ENCODE measurements at places on chromosomes 5 and 9.

DNA sequence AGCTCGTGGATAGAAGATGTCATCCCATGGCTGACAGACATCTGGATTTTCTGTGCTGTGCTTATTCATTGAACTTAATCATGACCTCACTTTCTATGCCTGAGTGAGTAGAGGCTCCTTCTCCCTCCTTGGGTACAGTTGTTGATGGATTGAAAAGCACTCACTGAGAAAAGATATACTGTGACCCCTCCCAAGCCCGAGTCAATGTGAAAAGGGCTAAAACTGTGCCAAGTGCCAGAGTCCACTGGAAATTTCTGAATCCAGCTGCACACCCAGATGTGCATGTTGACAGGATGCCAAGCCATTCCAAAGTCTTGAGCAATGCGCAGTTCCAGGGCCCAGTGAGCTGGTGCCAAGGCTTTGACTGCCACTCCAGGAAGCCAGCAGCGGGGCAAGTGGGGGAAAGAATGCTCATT is 473.0 kb downstream of the NTRK2 start:
- DNase-seq, result no peak

DNA sequence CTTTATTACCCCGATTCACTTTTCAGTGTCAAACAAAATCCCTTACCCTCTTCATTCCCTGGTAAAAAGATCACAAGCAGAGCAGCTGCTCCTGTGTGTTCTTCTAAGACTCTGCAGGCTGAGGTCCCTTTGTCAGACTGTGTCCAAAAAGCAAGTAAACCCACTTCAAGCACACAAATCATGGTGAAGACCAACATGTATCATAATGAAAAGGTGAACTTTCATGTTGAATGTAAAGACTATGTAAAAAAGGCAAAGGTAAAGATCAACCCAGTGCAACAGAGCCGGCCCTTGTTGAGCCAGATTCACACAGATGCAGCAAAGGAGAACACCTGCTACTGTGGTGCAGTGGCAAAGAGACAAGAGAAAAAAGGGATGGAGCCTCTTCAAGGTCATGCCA is 34.5 kb downstream of the CREBRF start:
- DNase-seq, result no peak

- no peak for DNase-seq
Observed at GRCh38 chr5:156687514-156687913, 162.6 kb upstream of the PPP1R2B start.

- no peak for DNase-seq
Observed at GRCh38 chr9:109455391-109455790, 42.7 kb downstream of the PTPN3 start.

GRCh38 chr5:55360190-55360589 is 52.4 kb downstream of the MTREX start:
- DNase-seq, result no peak

DNA sequence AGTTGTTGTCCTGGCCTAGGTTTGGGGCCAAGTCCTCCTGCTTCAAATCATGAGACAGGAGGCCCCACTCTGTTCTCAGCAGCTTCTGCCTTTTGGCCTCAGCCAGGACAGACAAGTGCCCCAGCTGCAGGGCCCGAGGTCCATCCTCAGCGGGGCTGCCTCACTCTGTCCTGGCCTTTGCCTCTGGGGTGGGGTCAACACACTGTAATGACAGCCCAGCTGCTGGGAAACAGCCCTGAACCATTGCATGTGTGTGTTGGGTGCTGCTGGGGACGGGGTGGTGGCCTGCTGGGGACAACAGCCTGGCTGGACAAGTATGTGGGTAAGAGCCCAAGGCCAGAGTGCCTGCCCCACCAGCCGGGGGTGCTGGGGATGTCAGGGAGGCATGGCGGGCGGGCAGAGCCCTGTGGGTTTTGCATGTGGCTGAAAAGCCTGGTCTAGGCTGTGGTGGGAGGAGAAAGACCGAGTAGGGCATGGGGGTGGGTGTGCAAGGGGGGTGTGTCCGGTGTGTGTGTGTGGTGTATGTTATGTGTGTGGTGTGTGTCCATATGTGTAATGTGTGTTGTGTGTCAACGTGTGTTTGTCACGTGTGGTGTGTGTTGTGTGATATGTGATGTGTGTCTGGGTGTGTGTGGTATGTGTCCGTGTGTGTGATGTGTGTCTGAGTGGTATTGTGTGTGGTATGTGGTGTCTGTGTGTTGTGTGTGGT is 71.7 kb downstream of the KCNT1 start:
- DNase-seq, result no peak

GRCh38 chr9:132578367-132578932 is 4.0 kb upstream of the BARHL1 start:
- DNase-seq, result no peak

DNA sequence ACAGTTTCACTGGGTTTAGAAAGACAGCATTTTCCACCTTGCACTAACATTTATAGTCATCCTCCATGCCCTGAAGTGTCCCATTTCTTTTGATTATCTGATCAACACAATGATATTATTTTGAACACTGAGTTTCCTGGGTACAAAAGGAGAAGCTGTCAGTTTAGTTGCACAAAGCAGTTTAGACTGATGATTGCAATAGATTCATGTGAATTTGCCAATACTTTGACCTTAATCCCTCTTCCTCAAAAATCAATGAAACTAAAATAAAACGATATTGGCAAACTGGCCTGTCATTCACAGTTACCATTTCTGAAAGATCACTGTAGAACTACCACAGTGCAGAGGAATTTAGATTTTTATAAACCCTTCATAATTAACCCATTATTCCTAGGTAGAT is 34.2 kb upstream of the RASGRF2 start:
- no peak for DNase-seq

- DNase-seq, result peak; percentile 4
Observed at GRCh38 chr5:40871177-40871576, 30.0 kb downstream of the CARD6 start.

GRCh38 chr9:101365181-101365580 is 19.6 kb downstream of the BAAT start:
- no peak for DNase-seq

- no peak for DNase-seq
Observed at GRCh38 chr5:179878222-179879002, 19.8 kb upstream of the MRNIP start.

DNA sequence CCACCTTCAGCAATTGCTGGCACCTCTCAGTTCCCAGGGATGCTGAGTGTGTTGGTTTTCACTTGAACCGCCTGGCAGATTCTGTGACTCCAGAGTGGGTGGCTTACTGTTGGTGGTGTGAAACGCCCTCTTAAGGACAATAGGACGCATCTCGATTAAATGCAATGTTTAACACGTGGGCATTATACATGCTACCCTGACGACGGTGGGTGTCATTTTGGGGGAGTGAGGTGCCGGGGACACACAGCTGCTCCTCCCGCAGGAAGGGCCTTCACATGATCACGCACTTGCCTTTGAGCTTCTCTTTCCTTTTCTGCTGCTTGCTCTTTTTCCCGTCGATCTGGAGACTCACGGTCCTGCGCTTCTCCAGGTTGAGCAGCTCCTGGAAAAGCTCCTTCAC is 29.7 kb downstream of the DIRAS2 start:
- DNase-seq, result no peak

DNA sequence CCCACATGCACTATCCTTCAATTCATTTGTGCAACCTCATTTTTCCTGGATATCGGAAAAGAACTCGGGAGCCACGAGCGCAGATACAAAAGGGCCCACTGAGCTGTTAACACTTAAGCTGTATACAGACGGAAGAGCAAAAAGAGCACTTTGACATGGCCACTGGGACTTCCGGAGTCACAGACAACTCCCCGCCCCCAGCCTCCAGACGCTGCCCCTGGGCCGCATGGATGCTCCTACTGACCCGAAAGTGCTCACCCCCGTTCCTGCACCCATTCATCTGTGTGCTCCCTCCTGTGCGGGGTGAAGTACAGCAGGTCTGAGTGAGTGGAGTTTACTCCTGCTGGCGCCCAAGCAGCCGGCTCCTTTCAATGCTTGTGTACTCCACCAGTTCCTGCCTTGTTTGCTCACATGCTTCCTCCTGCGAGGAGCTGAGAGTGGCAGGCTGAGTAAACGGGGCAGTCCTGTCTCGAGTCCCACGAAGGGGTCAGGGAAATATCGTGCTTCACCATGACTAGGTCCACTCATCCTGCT is 901.0 kb upstream of the CTNND2 start:
- DNase-seq, result no peak

Measured in vagina (tissue), 2 donors.